ENCODE measurements at places on chromosomes 3 and 15.

GRCh38 chr15:71707230-71708050, 102.9 kb upstream of the NR2E3 start:
- no peak for DNase-seq

DNA sequence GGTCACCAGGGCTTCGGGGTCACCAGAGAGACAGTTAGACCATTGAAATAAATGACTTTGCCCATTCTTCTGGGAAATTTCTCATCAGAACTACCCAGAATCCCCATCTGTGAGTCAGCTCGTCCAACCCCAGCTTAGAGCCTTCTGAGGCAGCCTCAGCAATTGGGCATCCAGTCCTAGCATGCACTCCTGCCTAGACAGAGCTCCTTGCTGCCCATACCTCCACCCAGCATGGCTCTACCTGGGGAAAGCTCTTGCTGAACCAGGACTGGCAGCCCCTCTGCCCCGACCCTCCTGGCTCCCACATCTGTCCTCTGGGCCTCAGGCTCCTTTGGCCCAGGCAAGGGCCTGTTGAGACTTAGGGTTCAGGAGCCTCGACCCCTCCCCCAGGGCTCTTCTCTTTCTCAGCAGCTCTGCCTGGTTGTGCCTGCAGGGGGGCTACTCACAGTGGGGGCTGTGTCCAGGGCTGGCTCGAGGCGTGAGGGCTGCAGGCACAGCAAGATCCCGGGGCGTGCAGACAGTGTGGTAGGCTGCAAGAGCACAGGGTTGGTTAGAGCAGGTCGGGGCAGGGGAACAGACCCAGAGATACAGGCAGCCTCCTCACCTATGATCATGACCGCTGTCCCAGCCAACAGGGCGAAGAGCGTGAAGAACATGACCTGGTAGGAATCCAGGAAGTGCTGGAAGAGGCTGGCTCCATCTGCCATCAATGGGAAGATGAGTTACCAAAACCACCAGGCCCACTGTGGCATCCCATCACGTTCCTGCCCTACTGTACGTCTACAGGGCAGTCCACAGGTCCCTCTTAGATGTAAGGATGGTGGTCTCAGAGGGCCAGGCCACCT, 101.3 kb downstream of the NUP210 start:
- no peak for DNase-seq

DNA sequence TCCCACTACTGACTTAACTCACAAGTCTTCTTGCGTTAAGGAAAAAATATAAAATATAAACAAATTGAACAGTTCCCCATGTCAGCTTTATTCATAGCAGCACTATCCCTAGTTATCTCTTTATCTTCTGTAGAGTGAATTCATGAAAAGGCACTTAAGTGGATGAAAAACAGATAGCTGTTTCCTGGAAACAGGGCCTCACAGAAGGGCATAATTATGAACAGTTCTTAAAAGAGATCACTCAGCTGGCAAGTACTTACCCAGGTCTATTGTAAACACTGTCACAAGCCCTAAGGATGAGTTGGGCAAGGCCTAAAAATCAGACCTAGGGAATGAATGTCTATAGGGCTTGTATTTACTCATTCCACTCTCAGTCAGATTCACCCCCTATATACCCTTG, 10.7 kb downstream of the MB21D2 start:
- DNase-seq = no peak

DNA sequence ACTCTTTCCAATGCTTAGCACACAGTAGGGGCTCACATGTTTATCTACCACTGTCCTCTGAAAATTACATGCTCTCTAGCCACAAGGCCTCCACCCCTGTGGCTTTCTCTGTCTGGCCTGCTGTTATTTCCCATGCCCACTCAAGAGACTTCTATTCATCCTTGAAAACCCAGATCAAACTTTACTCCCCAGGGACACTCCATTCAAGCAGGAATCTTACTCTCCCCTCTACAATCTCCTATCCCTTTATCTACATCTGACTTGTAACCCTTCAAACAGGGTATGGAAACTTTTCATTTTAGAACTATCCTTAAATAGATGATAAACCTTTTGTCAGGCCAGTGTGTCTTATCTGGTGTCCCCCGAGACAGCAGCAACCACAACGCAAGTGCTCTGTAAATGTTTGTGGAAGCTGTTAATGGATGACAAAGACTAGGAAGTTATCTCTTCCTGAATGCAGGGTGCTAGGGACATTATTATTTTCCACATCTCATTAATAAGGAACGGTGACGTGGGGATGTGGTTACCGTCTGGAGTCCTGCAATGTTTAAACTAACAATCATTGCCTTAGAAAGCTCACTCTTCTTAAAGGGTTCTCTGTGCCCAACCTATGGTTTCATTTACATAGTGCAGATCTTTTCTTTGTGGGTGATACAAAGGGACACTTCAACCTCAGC, 322.3 kb downstream of the ARRDC4 start:
- DNase-seq = no peak

GRCh38 chr3:132606085-132606484, 9.0 kb downstream of the ACKR4 start:
- DNase-seq = no peak

- no peak for DNase-seq
Observed at GRCh38 chr3:194078045-194078821, 57.7 kb upstream of the HES1 start.

Measured in CD4-positive, alpha-beta T cell treated with Interleukin-4 for 4 hours (primary cell).